Dermis microvascular lymphatic vessel endothelial cell (primary cell): ENCODE measurements at places on chromosomes 7 and 10. TPM values are rescaled to one million over a fixed set of nuclear protein-coding genes. Genes with fewer than 3 reads are reported as not detected.

GRCh38 chr10:20858292-20859124 is 38.6 kb downstream of the NEBL start:
- peak; percentile 29 for DNase-seq

DNA sequence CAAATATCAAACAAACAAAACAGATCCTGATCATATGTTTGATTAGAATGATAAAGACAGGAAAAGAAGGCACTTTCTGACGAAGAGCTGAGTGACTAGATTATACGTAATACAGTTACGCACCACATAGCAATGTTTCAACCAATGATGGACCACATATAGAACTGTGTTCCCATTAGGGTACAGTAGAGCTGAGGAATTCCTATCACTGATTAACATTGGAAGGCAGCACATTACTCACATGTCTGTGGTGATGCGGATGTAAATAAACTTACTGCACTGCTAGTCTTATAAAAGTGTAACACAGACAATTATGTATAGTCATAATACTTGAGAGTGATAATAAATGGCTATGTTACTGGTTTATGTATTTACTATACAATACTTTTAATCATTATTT is 98.3 kb downstream of the PTN start:
- DNase-seq: no peak

GRCh38 chr10:69681436-69681835 is 51.4 kb downstream of the FAM241B start:
- DNase-seq: no peak

DNA sequence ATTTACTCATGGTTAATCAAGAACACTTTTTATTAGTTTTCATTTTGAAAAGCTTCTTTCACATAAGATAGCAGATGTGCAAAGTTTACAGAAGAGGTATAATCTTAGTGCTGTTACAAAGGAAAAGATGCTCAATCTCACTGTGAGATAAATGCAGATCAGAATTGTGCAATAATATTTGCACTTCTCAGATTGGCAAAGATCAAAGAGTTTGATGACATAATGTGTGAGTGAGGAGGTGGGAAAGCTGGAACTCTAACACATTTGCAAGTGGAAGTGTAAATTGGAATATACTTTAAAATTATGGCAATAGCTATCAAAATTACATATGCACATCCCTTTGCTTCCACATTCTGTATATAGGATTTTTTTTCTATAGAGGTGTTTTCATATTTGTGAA is 21.5 kb upstream of the STN1 start:
- DNase-seq: no peak

DNA sequence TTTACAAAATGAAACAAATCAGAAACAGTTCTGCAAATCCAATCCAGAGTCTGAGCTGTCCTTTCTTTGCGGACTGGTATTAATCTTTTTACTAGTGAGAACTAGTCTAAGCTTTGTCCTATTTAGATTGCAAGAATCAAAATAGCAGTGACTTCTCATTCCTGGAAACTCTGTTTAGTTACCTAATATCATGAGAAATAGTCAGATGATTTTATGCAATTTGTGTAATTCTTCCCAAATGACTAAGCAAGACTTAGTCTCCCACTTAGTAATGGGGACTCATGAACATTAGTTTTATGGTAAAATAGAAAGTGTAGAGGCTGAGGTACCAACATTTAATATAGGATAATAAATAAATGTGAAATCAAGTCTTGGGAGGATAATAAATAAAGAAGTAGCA is 341.3 kb downstream of the DNAJB9 start:
- DNase-seq: no peak

GRCh38 chr10:48590945-48591344 is 13.9 kb downstream of the ARHGAP22 start:
- DNase-seq: no peak

DNA sequence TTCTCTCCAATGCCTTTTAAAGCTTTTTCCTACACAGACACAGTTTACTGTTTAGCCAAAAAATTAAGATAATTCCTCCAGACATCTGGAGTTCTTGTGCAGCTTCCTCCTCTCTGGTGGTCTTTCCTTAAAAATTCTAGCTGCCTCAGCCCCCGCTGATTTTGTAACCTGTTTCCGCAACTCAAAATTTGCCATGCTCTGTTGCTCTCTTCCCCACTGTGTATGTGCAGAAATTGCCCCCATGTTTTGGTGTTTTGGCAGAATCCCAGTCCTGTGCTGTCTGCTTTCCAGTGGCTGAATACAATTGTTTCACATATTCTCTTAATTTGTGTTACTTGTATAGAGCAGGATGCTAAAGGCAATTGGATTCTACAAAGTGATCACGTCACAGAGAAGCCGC is 151.7 kb upstream of the PRSS1 start:
- no peak for DNase-seq

DNA sequence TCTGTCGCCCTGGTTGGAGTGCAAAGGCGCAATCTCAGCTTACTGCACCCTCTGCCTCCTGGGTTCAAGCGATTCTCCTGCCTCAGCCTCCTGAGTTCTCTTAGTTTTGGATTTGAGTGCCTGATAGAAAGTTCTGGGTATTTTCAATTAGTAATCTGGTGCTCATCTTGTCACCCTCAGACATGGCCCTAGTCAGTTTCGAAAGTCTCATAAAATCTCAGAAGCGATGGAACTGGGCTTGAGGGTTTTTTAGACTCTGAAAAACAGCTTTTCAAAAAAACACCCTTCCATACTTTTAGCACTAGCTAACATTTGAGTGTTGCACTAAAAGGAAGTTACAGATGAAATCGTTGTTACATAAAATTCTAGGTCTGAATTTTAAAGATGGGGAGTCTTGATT is 9.4 kb upstream of the PIP4K2A start:
- no peak for DNase-seq

- no peak for DNase-seq
These were observed 50.0 kb upstream of the GRB10 start for GRCh38 chr7:50832744-50833143.

- DNase-seq: no peak
These were observed at the start of gene PAPOLB for GRCh38 chr7:4861673-4862072. Gene PAPOLB (minus strand): TSS chr7:4862030. CDS start chr7:4861810, 220 bp downstream.

- peak; percentile 63 for DNase-seq
These were observed 1002.9 kb upstream of the KCND2 start for GRCh38 chr7:119270045-119270464.

DNA sequence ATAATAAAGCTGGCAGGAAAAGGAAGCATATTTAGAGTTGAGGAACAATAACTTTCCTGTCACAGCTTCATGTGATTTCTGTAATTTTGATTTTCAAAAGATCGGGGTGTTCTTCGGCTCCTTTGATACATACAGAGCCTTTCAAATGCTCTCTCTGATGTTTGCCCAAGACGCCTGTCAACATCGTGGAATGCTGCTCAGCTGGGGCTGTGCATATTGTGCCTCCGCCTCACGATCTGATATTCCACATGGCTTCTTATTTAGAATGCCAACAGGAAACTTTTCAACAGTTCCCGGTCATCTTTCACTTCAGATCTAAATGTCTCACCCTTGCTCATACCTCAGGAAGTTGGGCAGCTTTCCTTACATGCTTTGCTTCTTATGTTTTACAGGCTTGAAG is 7.3 kb downstream of the NPY start:
- DNase-seq: no peak

DNA sequence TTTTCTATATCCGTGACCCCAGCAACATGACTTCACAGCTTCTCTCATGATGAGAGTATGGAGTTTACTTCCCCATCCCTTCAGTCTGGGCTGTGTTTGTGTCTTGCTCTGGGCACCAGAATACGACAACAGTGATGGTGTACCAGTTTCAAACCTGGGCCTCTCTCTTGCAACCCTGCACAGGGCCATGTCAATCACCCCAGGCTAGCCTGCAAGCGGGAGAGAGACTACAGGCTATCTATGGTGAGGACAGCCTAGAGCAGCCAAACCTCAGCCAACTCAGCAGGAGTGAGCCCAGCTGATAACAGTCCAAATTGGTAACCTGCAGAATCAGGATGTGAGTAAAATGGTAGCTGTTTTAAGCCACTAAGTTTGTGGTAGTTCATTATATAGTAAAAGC is 235.8 kb downstream of the CHCHD3 start:
- DNase-seq: no peak

- DNase-seq: no peak
These were observed 20.0 kb downstream of the LAMB1 start for GRCh38 chr7:107982918-107983389.

GRCh38 chr10:69353977-69354635 is 62.6 kb downstream of the TACR2 start:
- no peak for DNase-seq

- no peak for DNase-seq
These were observed 353.0 kb downstream of the ANKRD30A start for GRCh38 chr10:37478381-37478780.

Gene OR2A42
- not detected in 2 replicates for total RNA-seq

Gene HDAC9
- 2.0 and 5.3 TPM in 2 replicates for total RNA-seq

Gene MMP21
- 0.13 and 0.51 TPM in 2 replicates for total RNA-seq

Gene CARD11
- total RNA-seq: 3.2 and 7.0 TPM in 2 replicates
